ENCODE measurements at places on chromosomes 3 and 15.

GRCh38 chr3:139103484-139103883, 58.8 kb upstream of the PRR23C start:
- no peak for DNase-seq

- DNase-seq: no peak
These were observed 56.6 kb upstream of the FAM3D start for GRCh38 chr3:58723173-58723572.

DNA sequence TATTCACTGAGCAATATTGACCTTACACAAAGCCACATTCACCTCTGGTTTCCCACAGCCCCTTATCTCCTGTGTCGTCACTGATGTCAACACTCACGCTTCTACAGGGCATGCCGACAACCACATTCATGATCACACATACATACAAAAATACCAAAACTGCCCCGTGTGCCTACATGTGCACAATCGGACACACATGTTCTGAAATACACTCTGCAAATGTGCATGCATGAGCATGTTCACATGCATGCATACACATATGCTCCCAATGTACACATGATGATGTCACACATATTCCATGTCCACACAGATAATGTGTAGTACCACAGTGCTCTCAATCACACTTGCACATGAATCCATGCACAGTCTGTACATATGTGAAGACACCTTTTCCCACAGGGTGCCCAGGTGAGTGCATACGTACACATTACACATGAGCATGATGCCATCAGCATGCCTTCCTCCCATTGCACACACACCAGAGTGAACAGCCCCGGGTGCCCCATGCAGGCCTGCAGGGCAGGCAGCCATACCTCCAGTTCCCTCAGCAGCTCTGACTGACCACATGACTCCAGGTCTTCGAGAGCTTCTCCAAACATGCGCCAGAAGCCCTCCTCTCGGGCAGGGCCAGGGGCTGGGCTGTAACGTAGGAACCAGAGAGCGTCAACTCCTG, 37.0 kb downstream of the GRIP2 start:
- DNase-seq: no peak

DNA sequence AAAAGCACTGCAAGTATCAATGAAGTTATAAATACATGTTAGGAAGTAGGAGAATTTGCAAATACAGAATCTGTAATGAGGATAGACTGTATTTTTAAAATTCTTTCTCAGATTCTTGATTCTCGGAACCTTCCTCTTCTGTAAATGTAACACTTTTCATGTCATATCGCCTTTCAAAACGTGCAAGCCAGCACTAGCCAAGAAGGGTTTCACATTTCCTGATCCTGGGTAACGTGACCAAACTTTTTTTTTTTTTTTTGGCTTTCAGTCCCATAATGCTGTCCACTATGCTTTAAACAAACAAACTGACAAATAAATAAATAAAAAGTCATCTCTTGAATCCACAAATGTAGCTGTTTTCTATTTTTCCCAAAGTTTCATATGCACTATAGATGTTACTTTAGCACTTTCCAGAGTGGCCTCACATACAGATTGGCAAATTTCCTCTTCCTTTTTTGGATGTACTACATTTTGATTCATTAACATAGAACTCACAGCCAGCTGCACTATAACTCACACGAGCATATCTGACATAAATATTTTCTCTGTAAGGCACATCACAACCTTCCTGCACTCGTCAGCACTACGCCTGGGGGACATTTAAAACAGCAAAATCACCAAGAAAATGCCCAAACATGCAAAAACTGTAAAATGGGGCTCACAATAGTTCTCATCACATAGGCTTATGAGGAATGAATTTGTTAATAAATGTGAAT, 208.1 kb downstream of the OSBPL10 start:
- no peak for DNase-seq

DNA sequence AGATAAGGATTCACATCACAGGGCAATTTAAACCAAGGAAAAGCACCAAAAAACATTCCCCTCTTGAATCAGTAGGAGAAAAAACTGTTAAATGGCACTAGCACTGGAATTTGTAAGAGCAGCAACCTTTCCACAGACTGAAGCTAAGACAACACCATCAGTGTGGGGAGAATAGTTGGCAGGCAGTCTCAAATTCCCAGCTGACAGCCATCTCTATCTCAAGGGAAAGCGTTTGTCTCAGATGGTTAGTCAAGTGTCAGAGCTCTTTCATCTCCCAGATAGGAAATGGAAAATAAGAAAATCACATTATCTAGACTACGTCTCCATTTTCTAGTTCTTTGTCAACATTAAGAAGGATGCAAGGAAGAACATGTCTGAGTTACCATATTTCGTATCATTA, 228.7 kb downstream of the WDR72 start:
- no peak for DNase-seq

GRCh38 chr15:101803676-101804075, 367 bp downstream of the OR4F6 start:
- DNase-seq: peak; percentile 5

- DNase-seq: no peak
These were observed 47.5 kb downstream of the ABTB1 start for GRCh38 chr3:127720161-127720823.

DNA sequence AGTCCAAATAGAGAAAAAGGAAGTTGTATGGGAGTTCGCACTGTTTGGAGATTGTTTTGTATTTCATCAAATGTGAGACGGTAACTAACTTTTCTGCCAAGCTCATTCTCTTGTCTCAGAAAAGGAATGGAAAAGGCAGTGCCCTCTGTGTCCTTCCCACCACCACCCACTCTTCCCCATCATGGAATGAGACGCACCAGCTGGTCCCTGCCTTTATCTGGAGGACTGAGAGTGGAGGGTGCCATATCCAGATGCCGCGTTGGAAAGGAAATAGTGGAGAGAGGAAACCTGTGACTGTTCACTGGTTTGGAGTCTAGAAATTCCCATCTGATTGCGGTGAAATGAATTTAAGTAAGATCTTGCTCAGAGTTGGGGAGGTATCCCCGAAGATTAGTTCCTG, 3.7 kb upstream of the CCK start:
- no peak for DNase-seq

DNA sequence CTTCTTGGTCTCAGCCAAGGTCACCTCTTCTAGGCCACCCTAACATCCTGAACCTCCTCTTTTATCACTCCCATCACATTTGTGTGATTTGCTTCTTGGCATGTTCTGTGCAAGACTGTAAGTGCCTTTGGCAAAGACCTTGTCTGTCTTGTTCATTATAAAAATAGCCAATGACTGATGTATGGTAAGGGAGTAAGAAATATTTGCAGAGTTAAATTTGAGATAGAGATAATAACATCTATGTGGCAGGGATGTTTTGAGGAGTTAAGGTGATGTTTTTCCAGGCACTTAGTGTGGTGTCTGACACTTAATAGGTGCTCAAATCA, 202.3 kb downstream of the CADPS start:
- no peak for DNase-seq

DNA sequence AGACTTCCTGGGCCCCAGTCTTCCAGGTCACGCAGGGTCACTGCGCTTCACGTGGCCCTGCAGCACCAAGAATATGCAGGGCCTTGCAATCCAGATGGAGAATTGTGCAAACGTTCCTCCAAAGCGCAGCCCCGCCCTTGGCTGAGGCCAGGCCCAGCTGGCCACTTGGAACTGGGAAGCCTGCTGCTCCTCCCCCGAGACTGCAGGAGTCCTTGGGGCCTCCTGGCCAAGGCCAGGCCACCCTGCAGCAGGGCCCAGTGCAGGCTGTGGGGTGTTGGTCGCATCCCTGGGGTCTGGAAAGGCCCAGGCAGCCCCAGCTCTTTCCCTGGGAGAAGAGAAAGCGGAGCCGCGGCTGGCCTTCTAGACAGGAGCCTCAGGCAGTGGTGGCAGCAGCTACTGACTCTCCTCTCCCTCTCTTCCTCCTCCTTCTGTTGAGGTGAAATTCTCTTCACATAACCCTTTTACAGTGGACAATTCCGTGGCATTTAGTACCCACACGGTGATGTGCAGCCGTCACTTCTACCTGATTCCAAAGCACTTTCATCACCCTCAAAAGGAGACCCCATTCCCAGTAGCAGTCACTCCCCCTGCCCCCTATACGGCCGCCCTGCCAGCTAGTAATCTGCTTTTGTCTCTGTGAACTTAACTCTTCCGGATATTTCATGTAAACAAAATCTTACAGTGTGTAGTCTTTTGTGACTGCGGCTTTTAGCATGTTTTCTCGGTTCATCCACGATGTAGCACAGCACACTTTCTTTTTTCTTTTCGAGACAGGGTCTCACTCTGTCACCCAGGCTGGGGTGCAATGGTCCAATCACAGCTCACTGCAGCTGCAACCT, 103.9 kb downstream of the TMEM266 start:
- peak; percentile 31 for DNase-seq

DNA sequence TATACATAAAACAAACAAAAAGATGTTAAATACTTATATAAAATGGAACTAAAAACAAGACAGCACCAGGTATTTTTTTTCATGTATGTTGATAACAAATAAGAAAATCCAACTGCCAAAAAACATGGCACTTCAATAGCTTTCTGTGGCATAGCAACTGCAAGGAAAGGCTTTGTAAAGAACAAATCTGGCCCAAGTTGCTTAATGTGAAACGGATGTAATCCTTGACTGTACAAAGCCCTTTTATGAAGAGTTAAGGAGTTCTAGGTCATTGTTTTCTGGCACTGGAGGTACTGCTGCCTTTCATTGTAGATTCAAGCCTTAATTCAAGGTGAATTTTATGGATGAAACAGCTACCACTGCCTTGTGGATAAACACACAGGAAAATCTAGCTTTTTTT, 68.8 kb upstream of the SLC12A8 start:
- DNase-seq: no peak

DNA sequence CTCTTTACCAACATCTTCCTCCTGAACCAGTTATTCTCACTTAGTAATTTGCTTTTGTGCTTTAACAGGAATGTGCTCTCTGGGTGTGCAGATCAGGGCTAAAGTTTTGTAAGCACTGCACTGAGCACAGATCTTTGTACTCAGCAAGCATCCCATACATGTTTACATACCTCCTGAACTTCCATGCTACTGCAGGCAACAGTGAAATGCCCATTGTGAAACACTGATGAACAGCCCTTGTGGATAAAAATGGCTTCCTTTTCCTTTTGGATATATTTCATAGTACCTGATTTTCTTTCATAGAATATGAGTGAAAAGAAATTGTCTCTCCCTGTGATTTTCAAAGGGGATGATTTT, 855.9 kb downstream of the MCTP2 start:
- DNase-seq: peak; percentile 3

- DNase-seq: no peak
These were observed 769 bp downstream of the C2CD4A start for GRCh38 chr15:62067448-62068044.

DNA sequence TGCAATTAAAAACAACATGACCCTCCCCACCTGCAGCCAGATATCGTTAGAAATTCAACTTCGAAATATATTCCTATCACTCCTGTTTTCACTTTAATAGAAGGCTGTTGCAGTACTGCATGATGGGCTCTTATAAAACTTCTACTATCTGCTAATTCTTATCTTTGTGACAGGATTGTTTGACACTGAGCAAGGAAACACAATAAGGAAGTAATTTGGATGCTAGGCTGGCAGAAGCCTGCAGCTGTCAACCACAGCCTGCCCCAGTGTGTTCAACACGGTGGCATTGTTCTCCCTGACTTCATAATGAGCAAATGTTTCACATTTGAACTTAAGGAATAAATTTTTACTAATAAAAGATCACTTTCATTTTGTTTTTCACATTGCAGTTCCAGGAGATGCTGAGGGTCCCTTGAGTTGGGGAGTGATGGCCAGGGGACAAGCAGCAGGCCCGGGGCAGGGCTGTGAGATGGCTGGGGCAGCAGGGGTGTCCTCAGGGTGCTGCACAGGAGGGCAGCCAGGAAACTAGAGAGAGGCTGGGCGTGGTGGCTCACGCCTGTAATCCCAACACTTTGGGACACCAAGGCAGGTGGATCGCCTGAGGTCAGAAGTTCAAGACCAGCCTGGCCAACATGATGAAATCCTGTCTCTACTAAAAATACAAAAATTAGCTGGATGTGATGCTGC, 64.8 kb upstream of the SEC61A1 start:
- DNase-seq: no peak

DNA sequence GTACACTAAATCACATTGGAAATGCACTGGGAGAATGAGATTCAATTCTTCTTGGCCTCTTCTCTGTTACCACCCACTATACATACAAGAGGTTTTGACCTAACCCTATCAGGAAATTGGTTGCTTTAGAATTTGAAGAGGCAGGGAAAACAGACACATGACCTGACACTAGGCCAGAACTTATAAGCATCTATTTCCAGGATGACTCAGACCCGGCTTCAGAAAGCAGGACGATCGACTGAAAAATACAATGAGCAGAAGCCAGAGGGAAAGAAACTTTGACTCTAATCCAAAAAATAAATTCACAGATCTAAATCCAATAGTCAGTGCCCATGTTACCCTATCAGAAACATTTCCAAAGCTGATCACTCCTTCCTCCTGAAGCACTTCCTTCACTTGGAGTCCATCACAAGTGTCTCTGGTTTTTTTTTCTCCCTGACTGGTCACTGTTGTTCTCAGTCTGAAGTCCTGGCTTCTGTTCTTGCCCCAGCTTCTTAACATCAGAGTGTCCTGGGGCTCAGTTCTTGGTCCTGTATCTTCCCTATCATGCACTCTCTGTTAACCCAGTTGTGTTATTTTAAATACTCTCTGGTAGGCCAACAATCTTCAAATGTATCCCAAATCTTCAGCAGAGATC, 133.6 kb downstream of the P2RY1 start:
- DNase-seq: no peak

All from fibroblast of skin of right biceps (primary cell).